ENCODE measurements at places on chromosomes 11 and 22.

- no peak for DNase-seq
Observed at GRCh38 chr11:13889552-13890249, 72.8 kb upstream of the SPON1 start.

DNA sequence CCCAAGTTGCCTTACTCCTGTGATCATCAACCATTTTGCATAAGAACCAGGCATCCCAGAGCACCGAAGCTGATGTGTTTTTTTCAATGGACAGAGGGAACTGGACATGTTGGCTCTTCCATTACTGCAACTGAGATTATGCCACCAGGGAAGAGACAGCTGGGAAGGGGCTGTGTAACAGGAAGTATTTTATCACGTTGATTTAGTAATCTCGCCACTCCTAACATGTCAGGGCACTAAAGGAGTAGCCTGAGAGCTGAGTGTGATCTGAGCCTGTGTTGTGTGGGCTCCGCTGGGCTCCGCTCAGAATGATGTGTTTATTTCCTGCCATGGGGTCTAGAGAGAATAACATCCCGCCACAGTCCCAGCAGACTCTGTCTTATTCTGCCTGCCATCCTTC, 165.4 kb downstream of the GRIK4 start:
- no peak for DNase-seq

- DNase-seq: no peak
Observed at GRCh38 chr11:93614173-93614722, 47.2 kb upstream of the CEP295 start.

DNA sequence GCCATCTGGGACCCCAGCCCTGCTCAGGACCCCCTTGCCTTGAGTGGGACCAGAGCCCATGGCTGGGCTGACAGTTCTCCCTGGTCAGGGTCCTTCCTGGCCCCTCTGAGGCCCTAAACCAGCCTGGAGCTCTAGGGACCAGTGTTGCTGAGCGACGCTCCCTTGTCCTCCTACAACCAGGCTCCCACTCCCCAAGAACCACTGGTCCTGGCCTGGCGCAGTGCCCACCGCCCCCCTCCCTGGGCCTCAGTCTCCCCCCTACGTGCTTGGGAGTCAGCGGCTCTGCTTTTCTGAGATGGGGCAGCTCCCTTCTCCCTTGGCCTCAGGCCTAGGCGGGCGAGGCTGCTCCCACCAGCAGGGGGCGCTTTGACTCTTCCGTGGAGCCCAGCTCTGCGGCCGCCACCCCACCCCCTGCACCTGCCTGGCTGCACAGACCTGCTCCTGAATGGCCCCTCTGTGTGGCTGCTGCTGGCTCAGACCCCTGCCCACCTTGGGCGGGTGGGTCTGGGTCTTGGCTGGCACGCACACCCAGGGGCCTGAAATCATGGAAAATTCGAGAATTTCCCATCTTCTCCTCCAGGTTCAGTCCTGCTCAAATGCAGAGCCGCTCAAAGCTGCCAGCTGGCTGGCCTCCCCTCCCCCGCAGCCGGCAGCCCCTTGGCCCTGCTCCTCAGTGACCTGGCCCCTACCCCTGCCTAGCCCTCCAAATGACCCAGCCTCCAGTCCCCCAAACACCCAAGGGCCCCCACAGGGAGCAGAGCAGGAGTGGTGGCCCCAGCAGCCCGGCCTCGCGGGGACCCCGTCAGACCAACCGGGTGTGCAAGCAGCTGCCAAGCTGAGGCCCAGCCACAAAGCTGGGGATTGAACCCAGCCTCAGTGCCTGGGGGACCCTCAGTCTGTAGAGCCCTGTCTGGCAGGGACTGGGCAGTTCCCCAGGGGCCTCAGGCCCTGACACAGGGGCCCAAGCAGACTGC, 9.1 kb downstream of the PRR33 start:
- DNase-seq: peak; percentile 62

DNA sequence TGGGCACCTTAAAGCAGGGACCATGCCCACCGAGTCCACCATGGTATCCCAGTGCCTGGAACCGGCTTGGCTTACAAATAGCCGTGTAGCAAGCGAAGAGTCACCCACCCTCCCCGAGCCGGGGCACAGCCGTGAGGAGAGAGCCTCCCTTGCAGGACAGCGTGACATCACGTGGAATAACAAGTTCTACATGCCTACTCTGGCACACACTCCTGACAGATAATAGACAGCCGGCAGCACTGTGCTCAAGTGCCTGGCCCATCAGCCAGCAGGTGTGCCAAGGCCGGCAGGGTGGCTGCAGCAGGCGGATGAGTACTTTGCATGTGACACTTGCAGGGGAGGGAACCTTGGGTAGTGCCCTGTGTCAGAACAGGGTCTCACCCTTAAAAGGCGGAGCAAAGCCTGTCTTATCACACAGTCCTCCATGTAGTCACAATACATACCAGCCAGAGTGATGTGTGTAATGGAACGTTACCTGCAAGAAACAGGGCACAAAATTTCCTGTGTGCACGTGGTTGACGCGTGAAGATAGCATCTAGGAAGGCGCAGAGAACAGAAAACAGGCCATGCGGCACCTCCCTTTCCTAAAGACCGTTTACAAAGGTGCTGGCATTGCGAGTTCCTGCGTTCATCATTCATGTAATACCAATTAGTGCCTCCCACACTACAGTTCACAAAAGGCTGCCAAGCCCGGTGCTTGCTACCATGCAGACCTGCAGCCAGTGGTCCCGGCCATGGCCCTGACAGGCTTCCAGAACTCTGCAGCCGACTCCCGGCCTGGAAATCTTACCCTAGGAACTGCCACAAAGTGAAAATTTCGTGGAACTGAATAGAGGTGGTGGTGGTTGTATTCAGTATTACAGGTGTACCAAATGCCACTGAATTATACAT, 16.4 kb downstream of the TOM1 start:
- no peak for DNase-seq

DNA sequence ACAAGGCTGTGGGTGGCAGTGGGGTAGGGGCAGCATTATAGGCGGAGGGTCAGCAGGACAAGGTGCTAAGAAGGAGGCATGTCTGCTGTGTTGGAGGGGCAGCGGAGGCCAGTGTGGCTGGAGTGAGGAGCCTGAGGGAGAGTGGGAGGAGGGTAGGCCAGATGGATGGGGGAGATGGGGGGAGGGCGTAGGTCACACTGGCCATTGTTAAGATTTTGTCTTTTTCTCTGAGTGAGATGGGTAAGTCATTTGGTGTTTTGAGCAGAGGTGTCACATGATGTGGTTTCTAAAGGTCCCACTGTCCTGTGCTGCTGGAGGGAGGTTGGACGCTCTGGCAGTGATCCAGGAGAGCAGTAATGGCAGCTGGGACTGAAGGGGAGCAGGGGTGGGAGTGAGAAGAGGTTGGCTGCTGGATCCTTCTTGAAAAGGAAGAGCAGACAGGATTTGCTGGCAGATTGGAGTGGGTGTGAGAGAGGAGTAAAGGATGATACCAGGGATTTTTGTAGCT, 9.8 kb downstream of the PPP6R3 start:
- DNase-seq: no peak

- DNase-seq: no peak
Observed at GRCh38 chr11:64044730-64045393, 9.1 kb downstream of the FLRT1 start.

- no peak for DNase-seq
Observed at GRCh38 chr22:37343348-37343747, 61.0 kb downstream of the CYTH4 start.

- no peak for DNase-seq
Observed at GRCh38 chr11:66044757-66045156, 4.2 kb downstream of the GAL3ST3 start.

- no peak for DNase-seq
Observed at GRCh38 chr11:94595076-94595475, 27.9 kb downstream of the PIWIL4 start.

DNA sequence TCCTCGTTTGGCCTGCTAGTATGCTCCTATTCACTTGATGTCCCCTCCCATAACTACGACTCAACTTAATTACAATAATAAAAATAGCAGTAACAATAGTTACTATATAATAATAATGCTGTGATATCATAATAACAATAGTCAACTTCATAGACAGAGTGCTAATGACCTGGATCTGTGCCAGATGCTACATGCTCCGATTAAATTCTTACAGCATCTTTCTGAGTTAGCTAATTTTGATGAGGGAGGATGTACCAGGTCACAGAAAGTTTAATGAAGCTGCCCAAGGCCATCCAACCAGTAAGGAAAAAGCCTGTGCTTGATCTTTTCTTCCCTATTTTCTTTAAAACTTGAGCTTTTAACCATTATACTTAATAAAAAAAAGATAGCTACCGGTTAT, 413.4 kb upstream of the LRRC4C start:
- no peak for DNase-seq

DNA sequence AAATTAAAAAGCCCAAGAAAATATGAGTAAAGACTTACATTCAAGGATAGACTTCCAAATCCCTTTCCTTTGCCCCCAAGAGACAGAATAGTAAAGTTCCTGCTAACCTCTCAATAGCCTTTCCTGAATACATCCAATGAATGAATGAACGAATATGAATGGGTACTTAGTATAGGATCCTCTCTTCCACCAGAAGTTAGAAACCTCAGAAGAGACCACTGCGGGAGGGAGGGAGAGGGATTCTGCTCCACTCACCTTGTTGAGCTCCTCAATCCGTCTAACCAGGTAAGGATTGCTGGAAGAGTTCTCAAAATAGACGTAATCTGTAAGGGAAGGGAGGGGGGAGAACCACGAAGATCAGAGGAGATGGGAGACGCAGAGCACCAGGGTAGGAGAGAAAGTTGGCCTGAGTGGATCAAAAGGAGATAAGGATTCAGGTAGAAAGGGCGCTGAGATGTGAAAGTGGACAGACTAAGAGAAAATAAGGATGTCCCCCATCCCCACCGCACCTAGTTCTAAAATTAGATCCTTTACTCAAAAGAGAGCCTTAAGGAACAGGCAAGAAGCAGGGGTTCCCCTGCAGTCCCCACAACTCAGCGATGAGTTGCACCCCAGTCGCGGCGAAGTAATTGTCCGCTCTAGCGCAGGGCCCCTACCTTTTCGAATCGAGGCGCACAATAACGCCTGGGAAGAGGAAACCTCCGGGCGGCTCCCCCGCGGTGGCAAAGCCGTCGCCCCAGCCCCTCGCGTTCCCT, 1.1 kb downstream of the MTA2 start:
- no peak for DNase-seq

DNA sequence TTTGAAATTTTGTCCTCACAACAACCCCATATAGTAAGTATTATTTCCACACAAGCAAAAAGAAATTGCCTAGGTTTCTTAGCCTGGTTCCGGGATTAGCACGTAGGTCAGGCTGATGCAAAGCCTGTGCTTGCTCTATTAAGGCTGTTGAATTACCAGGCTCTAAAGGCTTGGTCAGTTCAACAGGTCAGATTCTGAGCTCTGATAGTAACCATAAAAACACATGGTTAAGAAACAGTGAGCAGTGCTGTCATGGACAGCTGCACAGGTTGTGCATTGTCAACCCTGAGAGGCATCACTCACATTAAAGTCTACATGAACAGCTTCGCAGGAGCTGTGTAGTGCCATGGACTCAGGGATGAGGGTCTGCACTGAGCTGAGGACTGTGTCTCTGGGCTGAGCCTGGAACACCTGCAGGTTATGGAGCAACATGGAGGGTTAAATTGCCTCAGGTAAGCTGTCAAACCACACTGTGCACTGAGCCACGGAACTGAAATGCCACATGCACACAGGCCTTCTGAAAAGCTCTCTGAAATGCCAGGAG, 98.0 kb downstream of the PIWIL4 start:
- DNase-seq: no peak

- DNase-seq: peak; percentile 94
Observed at GRCh38 chr11:65493367-65494176, 5.3 kb upstream of the MALAT1 start.

- no peak for DNase-seq
Observed at GRCh38 chr11:61610905-61611304, 30.0 kb upstream of the SYT7 start.

DNA sequence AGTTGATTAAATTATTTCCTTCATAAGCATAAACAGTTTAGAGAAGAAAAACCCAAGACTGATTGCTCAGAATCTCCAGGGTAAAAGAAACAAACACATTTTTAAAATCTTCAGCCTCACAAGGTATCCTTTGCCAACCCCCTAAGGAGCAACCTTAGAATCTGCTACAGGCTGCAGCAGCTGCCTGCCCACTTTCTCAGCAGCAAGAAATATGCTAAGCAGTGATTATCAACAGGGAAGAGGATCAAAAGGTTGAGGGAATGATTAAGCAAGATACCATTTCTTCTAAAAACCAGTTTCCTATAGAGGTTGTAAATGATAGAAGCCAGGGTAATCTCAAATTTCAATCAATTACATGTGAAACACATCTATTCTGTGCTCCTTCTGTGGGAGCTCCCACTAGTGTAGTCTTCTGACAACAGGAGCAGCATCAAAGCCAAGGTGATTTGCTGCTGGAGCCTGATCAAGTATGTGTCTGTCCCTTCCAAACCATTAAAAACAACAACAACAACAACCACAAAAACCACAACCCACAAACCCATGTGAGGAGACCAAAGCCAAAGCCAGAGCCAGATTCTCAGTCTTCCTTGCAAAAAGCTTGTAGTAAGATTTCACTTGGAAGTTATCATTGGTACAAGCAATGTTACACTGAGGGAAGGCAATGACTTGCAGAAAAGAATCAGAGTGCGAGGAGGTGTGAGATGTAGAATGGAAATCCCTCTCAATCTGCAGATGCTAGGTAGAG, 761.2 kb downstream of the DLG2 start:
- no peak for DNase-seq

- no peak for DNase-seq
Observed at GRCh38 chr11:82732348-82732733, 1.3 kb downstream of the FAM181B start.

DNA sequence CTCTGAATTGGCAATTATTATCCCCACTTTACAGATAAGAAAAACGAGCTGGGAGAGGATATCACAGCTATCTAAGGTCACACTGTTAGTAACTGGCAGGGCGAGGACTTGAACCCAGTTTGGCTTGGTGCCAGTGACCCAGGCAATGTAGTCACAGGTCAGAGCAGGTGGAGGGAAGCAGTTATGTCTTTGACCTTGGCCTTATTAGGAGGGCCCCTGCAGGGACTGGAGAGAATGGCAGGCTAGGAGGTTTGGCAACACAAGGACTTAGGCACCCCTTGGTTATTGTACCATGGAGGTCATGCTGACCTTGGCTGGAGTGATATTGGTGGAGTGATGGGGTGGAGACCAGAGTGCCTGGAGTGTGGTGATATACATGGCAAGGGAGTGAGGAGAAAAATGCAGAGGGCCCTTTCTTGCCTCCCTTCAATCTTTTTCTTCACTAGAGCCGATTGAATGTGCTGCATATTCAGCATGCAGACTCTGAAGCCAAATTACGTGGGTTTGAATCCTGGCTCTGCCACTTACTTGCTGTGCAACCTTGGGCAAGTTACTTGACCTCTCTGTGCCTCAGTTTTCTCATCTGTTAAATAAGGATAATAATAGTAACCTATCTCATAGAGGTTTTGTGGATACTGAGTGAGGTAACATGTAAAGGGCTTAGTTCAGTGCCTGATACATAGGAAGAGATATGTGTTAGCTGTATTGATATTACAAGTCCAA, 92.7 kb upstream of the TBCEL start:
- DNase-seq: no peak

DNA sequence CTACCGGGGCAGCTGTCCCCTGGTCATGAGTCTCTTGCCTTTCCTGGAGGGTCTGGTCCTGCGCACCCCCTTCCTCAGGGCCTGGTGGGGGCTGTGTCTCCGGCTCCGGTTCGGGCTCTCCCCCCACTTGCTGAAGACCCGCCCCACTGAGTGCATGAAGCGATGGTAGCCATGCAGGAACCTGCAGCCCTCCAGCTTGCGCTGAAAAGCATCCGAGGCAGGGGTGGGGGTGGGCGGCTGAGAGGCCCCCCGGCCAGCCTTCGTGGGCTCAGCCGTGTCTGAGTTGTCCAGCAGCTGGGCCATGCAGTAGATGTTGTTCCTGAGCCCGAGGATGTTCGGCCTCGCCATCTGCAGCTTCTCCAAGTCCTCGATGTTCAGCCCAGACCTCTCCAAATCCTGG, 2.8 kb downstream of the OSM start:
- no peak for DNase-seq

- DNase-seq: no peak
Observed at GRCh38 chr11:121683791-121684190, 231.0 kb upstream of the SORL1-AS1 start.

All from fibroblast of skin of right quadriceps (primary cell).